ENCODE measurements at places on chromosomes 2 and 18. TPM values are rescaled to one million over a fixed set of nuclear protein-coding genes. Genes with fewer than 3 reads are reported as not detected.

CHRNG gene
- polyA plus RNA-seq: not detected

DNA sequence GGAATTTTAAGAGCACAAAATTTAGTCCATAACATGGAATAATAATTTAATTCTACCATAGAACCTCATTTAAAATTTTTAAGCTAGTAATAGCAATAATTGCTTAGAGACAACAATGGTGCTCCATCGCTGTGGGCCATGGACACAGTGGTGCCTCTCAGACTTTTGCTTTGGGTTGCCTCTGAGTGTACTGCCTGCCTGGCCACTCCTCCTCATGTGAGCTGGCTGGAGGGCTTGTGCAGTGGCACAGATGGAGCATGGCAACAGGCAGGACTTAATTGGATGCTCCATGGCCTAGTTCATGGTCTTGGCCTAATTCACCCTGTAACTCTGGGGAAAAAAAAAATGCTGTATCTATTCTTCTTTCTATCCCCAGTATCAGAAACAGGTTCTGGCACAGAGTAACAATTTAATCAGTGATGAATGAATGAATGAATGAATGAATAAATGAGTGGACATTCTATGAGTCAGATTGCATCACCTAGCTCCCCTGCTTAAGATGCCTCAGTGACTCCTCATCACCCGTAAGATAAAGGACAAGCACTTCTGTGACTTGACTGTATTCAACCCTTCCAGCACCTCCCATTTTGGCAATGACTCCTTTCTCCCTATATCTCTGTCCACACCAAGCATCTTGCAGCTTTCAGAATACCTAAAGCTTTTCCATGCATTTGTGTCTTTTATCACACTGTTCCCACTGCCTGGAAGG is 211.8 kb upstream of the SLC14A2 start:
- DNase-seq: peak; percentile 55

DNA sequence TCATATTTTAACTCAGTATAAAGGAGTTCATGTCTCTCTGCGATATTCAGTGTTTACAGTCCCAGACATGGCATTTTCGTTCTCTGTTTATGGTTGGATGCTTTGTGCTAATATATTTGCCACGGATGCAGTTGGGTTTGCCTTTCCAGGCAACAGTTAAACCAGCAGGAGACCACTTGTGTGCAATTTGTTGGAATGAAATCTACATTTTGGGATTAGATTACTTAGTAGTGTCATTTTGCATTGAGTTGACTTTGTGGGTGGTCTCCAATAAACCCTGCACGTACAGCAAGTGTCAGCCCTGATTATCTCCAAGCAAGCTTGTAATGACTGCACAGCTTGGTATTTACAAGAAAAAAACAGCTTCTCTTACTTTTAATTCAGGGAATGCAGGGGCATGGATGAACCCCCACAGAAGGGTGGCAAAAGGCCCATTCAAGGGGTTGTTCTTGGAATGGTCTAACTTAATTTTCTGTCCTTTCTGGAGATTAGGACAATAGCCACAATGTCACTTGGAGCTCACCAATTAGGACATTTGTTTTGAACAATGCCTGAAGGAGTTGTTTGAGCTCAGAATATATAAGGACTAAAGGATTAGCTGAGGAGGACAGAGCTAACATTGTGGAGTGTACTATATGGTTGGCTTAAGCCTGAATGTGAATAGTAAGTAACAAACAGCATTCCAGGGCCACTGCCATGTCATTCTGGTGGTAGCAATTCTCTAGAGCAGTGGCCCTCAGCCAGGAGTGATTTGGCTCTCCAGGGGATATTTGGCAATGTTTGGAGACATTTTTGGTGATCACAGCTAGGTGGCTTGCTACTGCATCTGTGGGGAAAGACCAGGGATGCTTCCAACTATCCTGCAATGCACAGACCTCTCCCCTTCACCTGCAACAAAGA is 121.5 kb downstream of the SLC4A3 start:
- no peak for DNase-seq

GRCh38 chr2:20224716-20225293 is at the start of gene SDC1:
Gene SDC1, minus strand, starts transcription at chr2:20225130. Its CDS starts 263 bp downstream, at chr2:20224867.
- DNase-seq: no peak
